ENCODE measurements at places on chromosomes 3 and 15.

- H3K27ac ChIP-seq = no peak overlapping the region
- no peaks in the 10 kb centered on the region for H3K4me1 ChIP-seq
- DNase-seq = no peak
Measured at GRCh38 chr3:109268181-109268580, 48.1 kb downstream of the DPPA2 start.

- no peaks in the 10 kb centered on the region for H3K36me3 ChIP-seq
- no peak for DNase-seq
- H3K4me3 ChIP-seq = no peak overlapping the region
Measured at GRCh38 chr3:166471074-166471767, 634.0 kb upstream of the BCHE start.

- no peak overlapping the region for H3K27ac ChIP-seq
- no peaks in the 10 kb centered on the region for H3K4me1 ChIP-seq
- no peaks in the 10 kb centered on the region for H3K36me3 ChIP-seq
- no peak overlapping the region for H3K4me3 ChIP-seq
- DNase-seq = no peak
Measured at GRCh38 chr15:98996624-98997023, 11.0 kb downstream of the PGPEP1L start.

GRCh38 chr15:85100186-85100937, 118.7 kb downstream of the PDE8A start:
- H3K36me3 ChIP-seq = no peaks in the 10 kb centered on the region
- no peaks in the 10 kb centered on the region for H3K27me3 ChIP-seq
- H3K27ac ChIP-seq = no peak overlapping the region
- H3K4me1 ChIP-seq = no peaks in the 10 kb centered on the region

- no peaks in the 10 kb centered on the region for H3K36me3 ChIP-seq
- H3K27ac ChIP-seq = no peak overlapping the region
- no peak overlapping the region for H3K4me3 ChIP-seq
- peaks cover 3% of the 10 kb centered on the region for H3K4me1 ChIP-seq
- DNase-seq = no peak
- no peaks in the 10 kb centered on the region for H3K27me3 ChIP-seq
Measured at GRCh38 chr3:46849045-46849631, 14.1 kb downstream of the MYL3 start.

DNA sequence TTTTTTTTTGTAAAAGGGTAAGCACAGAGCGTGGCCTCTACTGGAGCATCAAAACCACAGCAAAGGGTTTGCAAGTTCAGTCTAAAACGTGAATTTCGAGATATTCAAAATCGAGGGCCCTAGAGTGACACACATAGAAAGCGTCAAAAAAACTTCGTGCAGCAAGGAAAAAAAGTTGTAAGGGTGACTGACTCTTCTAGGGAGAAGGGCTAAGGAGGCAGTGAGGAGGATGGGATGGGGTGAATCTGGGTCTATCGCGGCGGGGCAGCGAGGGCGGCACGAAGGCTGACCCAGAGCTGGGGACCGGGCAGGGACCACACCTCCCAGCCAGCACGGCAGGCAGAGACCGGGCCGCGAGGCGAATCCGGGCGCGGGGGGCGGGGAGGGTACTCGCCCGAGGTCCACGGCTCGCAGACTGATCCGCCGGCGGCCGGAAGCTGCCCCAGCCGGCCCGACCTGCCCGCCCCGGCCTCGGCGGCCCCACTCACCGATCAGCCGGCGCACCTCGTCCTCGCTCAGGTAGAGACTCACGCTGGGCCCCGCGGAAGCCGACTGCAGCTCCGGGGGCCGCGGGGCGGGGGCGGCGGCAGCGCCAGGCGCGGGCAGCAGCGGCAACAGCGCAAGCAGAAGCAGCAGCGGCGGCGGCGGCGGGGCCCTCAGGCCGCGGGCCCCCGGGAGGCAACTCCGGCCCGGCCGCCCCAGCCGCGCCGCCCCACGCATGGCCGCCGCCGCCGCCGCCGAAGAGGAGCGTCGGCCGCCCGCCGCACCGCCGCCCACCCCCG, 533 bp downstream of the RYK start:
- peak overlapping the region; percentile 86 for H3K4me3 ChIP-seq
- peaks cover 6% of the 10 kb centered on the region for H3K36me3 ChIP-seq
- H3K27ac ChIP-seq = peak overlapping the region; percentile 63
- peak; percentile 39 for DNase-seq

DNA sequence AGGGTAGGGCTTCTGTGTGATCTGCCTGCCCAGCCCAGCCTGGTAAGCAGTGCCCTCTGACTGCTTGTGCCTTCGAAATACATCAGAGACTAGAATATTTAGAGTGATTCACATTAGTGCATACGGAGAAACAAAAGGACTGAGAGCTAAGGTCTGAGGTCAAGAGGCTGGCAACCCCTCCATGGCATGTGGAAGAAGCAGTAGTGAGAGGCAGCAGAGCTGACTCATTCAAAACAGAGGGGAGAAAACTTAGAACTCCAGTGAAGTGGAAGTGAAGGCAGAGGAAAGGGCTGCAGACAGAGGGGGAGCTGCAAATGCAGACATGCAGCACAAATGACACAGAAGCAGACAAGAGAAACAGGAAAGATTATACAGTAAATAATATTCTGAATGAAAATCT, 61.6 kb downstream of the ULK4 start:
- H3K4me1 ChIP-seq = peaks cover 5% of the 10 kb centered on the region
- no peaks in the 10 kb centered on the region for H3K27me3 ChIP-seq
- H3K4me3 ChIP-seq = no peak overlapping the region
- H3K36me3 ChIP-seq = no peaks in the 10 kb centered on the region
- DNase-seq = peak; percentile 43

GRCh38 chr15:82228750-82229149, 33.8 kb downstream of the EFL1 start:
- H3K27ac ChIP-seq = no peak overlapping the region
- no peaks in the 10 kb centered on the region for H3K36me3 ChIP-seq
- H3K4me1 ChIP-seq = no peaks in the 10 kb centered on the region
- H3K27me3 ChIP-seq = no peaks in the 10 kb centered on the region

GRCh38 chr3:51280176-51280575, 104.9 kb upstream of the MANF start:
- H3K27ac ChIP-seq = no peak overlapping the region
- no peak for DNase-seq
- no peaks in the 10 kb centered on the region for H3K4me1 ChIP-seq
- no peaks in the 10 kb centered on the region for H3K36me3 ChIP-seq
- H3K4me3 ChIP-seq = no peak overlapping the region
- no peaks in the 10 kb centered on the region for H3K27me3 ChIP-seq

- H3K27ac ChIP-seq = no peak overlapping the region
- no peak for DNase-seq
- H3K4me3 ChIP-seq = no peak overlapping the region
Measured at GRCh38 chr3:171221597-171221996, 195.1 kb upstream of the SLC2A2 start.

GRCh38 chr3:190706582-190706981, 155.9 kb downstream of the GMNC start:
- no peaks in the 10 kb centered on the region for H3K36me3 ChIP-seq
- H3K27ac ChIP-seq = no peak overlapping the region
- no peak overlapping the region for H3K4me3 ChIP-seq

GRCh38 chr3:14241716-14242115, 63.1 kb downstream of the LSM3 start:
- peaks cover 7% of the 10 kb centered on the region for H3K4me1 ChIP-seq
- no peak for DNase-seq
- H3K27ac ChIP-seq = no peak overlapping the region
- H3K36me3 ChIP-seq = no peaks in the 10 kb centered on the region

DNA sequence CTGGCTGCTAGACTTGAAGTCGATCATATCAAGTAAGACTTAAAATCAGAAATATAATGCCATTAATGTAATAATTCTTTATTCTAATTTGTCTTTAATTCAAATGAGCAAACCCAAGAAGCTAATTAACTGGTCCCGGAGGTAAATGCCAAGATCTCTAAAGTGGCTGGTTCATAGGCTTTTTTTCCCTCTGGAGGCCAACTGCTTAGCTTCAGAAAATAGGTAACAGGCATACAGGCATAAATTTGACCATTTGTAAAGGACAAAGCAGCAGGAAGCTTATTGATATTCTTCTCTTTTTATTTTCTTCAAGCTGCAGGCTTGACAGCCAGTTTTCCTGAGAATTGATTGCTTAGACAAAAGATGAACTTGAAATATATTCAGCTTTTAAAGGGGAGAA, 158.6 kb upstream of the RAP2B start:
- no peaks in the 10 kb centered on the region for H3K36me3 ChIP-seq
- no peak overlapping the region for H3K4me3 ChIP-seq
- H3K27me3 ChIP-seq = no peaks in the 10 kb centered on the region

GRCh38 chr3:36318621-36319200, 61.6 kb upstream of the STAC start:
- H3K4me3 ChIP-seq = no peak overlapping the region
- H3K4me1 ChIP-seq = peaks cover 6% of the 10 kb centered on the region
- DNase-seq = no peak
- H3K36me3 ChIP-seq = no peaks in the 10 kb centered on the region
- no peaks in the 10 kb centered on the region for H3K27me3 ChIP-seq
- H3K27ac ChIP-seq = no peak overlapping the region

DNA sequence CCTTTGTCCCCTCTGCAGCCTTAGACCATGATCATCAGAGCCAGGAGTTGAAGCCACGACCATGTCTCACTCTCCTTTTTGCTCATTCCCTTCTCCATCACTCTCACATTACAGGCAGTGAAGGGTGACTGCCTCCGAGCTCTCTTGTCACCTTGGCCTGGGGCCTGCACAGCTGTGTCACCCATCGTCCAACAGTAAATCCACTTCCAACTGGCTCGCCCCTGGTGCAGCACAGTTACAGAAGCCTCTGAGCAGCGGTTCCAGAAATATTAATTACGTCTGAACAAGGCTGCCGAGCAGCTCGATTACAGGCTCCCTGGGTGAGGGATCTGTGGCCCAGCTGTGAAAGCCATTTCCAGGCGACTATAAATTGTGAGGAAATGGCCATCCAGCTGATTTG, 528.2 kb downstream of the NR2F2 start:
- no peak for DNase-seq
- H3K36me3 ChIP-seq = no peaks in the 10 kb centered on the region
- H3K27me3 ChIP-seq = no peaks in the 10 kb centered on the region
- H3K4me1 ChIP-seq = no peaks in the 10 kb centered on the region
- H3K4me3 ChIP-seq = no peak overlapping the region

- no peak overlapping the region for H3K4me3 ChIP-seq
- no peaks in the 10 kb centered on the region for H3K27me3 ChIP-seq
- H3K36me3 ChIP-seq = no peaks in the 10 kb centered on the region
- H3K4me1 ChIP-seq = no peaks in the 10 kb centered on the region
- H3K27ac ChIP-seq = no peak overlapping the region
- no peak for DNase-seq
Measured at GRCh38 chr3:171286580-171287249, 173.5 kb downstream of the TNIK start.

- no peak overlapping the region for H3K27ac ChIP-seq
- no peak overlapping the region for H3K4me3 ChIP-seq
- DNase-seq = no peak
- H3K36me3 ChIP-seq = no peaks in the 10 kb centered on the region
Measured at GRCh38 chr15:58401991-58402649, 29.7 kb upstream of the LIPC start.

DNA sequence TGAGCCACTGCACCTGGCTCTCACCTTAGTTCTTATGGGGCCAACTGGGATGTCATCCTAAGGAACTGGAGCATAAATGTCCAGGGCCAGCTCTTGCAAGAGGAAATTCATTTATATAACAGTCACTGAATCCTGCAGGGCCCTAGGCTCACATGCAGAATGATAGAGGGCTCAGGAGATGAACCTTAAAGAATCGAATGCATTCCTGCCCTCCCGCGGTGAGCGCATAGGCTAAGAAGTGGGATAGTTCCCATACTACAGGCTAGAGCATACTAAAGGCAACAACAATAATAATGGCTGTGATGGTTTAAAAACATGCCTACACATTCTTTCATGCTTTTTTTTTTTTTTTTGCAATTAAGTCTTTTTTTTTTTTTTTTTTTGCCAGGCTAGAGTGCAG, 17.1 kb upstream of the CSRNP1 start:
- no peaks in the 10 kb centered on the region for H3K36me3 ChIP-seq
- H3K27me3 ChIP-seq = no peaks in the 10 kb centered on the region
- H3K4me1 ChIP-seq = peaks cover 1% of the 10 kb centered on the region
- no peak for DNase-seq
- no peak overlapping the region for H3K27ac ChIP-seq
- H3K4me3 ChIP-seq = no peak overlapping the region

DNA sequence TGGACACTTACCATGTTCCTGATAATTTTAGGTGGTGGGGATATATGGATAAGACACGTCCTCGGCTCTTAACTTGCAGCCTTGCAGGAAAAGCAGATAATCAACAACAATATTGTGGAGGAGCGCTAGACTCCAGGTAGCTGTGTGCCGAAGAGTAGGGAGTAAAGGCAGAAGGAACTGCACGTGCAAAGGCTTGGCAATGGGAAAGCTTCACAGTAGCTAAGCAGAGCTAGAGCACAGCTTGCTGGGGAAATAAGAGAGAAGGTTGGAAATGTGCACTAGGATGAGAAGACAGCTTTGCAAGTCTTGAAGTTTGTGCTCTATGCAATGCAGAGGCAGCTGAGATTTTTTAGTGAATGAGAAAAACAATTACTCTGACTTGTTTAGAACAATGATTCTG, 12.4 kb downstream of the PSMA4 start:
- DNase-seq = no peak
- no peak overlapping the region for H3K4me3 ChIP-seq
- H3K27ac ChIP-seq = no peak overlapping the region
- no peaks in the 10 kb centered on the region for H3K4me1 ChIP-seq

- H3K36me3 ChIP-seq = no peaks in the 10 kb centered on the region
- H3K27me3 ChIP-seq = no peaks in the 10 kb centered on the region
- no peak overlapping the region for H3K4me3 ChIP-seq
- H3K4me1 ChIP-seq = peaks cover 13% of the 10 kb centered on the region
Measured at GRCh38 chr3:89184151-89184995, 77.0 kb downstream of the EPHA3 start.

DNA sequence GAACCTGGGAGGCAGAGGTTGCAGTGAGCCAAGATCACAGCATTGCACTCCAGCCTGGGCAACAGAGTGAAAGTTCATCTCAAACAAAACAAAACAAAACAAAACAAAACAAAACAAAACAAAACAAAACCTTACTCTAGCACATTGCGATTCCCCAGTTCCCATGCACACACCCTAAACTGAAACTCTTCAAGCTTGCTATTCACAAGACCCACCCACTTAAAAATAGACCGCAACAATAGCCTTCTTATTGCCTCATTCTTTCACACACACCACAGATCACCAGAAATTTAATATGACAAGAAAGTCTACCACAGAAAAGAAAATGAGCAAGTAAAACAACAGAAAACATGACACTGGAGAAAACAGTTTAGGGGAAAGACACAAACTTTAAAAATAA, 598.4 kb downstream of the FHIT start:
- DNase-seq = no peak
- no peaks in the 10 kb centered on the region for H3K27me3 ChIP-seq
- H3K4me1 ChIP-seq = peaks cover 3% of the 10 kb centered on the region
- H3K27ac ChIP-seq = no peak overlapping the region
- H3K4me3 ChIP-seq = no peak overlapping the region

GRCh38 chr3:113589971-113590370, 57.6 kb downstream of the SIDT1 start:
- no peaks in the 10 kb centered on the region for H3K27me3 ChIP-seq
- H3K4me1 ChIP-seq = peaks cover 8% of the 10 kb centered on the region
- no peak for DNase-seq
- no peak overlapping the region for H3K4me3 ChIP-seq
- H3K36me3 ChIP-seq = no peaks in the 10 kb centered on the region

Measured in neuronal stem cell (in vitro differentiated cells).